Vagina (tissue), 2 donors: ENCODE measurements at places on chromosomes 7 and 10. TPM values are rescaled to one million over a fixed set of nuclear protein-coding genes. Genes with fewer than 3 reads are reported as not detected.

DNA sequence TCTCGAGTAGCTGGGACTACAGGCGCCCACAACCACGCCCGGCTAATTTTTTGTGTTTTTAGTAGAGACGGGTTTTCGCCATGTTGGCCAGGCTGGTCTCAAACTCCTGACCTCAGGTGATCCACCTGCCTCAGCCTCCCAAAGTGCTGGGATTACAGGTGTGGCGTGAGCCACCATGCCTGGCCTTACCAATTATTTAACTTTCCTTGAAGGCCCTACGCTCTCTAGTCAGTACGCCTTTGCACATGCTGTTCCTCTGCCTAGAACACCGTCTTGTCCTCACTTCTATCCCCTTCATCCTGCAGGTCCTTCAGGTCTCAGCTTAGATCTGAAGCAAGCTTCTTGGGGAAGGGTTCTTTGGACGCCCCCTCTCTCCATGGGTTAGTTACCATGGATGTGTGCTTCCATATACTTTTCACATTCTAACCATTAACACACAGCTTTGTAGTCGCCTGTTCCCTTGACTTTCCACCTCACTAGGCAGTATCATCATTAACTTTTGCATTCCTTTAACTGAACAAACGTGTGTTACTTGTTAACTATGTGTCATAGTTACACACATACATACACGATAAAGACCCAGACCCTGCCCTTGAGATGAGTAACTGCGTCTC, 592 bp upstream of the ATP6V1F start:
- peak overlapping the region; percentile 95 for H3K4me3 ChIP-seq
- no peak for DNase-seq
- no peaks in the 10 kb centered on the region for H3K27me3 ChIP-seq
- peaks cover 66% of the 10 kb centered on the region for H3K4me1 ChIP-seq
- H3K27ac ChIP-seq: peak overlapping the region; percentile 31

DNA sequence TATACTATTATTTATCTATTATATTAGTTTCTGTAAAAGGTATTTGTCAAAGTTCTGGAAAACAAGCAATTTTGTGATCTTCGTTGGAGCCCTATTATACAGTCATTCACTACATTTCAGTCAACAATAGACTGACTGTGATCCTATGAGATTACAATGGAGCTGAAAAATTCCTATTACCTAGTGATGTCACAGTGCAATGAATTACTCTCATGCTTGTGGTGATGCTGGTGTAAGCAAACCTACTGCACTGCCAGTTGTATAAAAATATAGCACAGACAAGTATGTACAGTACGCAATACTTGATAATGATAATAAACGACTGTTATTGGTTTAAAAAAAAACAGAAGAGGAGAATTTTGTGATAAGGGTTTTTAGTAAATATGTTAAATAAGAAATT, 21.4 kb downstream of the OR6V1 start:
- H3K4me1 ChIP-seq: no peaks in the 10 kb centered on the region
- H3K27ac ChIP-seq: no peak overlapping the region
- no peak overlapping the region for H3K4me3 ChIP-seq
- no peaks in the 10 kb centered on the region for H3K36me3 ChIP-seq

GRCh38 chr7:45389073-45389872, 184.9 kb upstream of the ADCY1 start:
- H3K27ac ChIP-seq: no peak overlapping the region
- H3K27me3 ChIP-seq: no peaks in the 10 kb centered on the region
- H3K36me3 ChIP-seq: no peaks in the 10 kb centered on the region
- DNase-seq: no peak
- no peaks in the 10 kb centered on the region for H3K4me1 ChIP-seq
- H3K4me3 ChIP-seq: no peak overlapping the region

- H3K4me1 ChIP-seq: peaks cover 17% of the 10 kb centered on the region
- no peak for DNase-seq
- peak within 1 kb of the TSS; percentile 99 for H3K27ac ChIP-seq
- H3K36me3 ChIP-seq: no peaks in the 10 kb centered on the region
- peak within 1 kb of the TSS; percentile 85 for H3K4me3 ChIP-seq
Observed at GRCh38 chr10:91409869-91410637, at the start of gene HECTD2. Gene HECTD2, plus strand, starts transcription at chr10:91410344. Its CDS starts 95 bp downstream, at chr10:91410439.

GRCh38 chr10:29522061-29522855, 112.5 kb downstream of the SVIL start:
- no peaks in the 10 kb centered on the region for H3K27me3 ChIP-seq
- peaks cover 69% of the 10 kb centered on the region for H3K36me3 ChIP-seq
- no peak for DNase-seq
- peak overlapping the region; percentile 4 for H3K4me3 ChIP-seq
- H3K4me1 ChIP-seq: peaks cover 12% of the 10 kb centered on the region

- DNase-seq: no peak
- H3K27me3 ChIP-seq: no peaks in the 10 kb centered on the region
Observed at GRCh38 chr10:29619241-29619669, 15.5 kb downstream of the SVIL start.

- H3K27ac ChIP-seq: no peak overlapping the region
- no peaks in the 10 kb centered on the region for H3K4me1 ChIP-seq
- no peaks in the 10 kb centered on the region for H3K36me3 ChIP-seq
- H3K4me3 ChIP-seq: no peak overlapping the region
- DNase-seq: no peak
Observed at GRCh38 chr7:147509541-147510200, 1080.9 kb upstream of the C7orf33 start.

DNA sequence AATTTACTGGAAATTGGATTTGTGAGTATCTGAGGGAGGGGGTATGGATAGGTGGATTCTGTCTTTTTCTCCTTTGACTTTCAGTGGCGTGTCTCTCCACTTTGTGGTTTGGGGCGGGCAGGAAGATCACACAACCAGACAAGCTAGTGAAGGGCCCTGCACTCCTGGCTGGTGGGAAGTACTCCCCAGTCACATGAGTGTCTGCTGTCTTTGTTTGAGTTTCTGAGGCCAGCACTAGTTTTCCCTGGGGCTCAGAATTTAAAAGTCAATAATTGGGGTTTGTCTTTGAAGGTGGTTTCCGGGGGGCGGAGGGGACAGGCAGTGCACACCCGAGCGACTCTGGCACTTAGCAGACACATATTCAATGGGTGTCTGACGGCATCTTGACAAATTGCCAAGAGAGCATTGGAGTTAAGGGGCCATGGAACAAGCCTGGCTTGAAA, 120.1 kb downstream of the WDFY4 start:
- no peak for DNase-seq
- H3K27ac ChIP-seq: no peak overlapping the region
- H3K4me1 ChIP-seq: no peaks in the 10 kb centered on the region
- H3K27me3 ChIP-seq: no peaks in the 10 kb centered on the region
- H3K4me3 ChIP-seq: no peak overlapping the region

DNA sequence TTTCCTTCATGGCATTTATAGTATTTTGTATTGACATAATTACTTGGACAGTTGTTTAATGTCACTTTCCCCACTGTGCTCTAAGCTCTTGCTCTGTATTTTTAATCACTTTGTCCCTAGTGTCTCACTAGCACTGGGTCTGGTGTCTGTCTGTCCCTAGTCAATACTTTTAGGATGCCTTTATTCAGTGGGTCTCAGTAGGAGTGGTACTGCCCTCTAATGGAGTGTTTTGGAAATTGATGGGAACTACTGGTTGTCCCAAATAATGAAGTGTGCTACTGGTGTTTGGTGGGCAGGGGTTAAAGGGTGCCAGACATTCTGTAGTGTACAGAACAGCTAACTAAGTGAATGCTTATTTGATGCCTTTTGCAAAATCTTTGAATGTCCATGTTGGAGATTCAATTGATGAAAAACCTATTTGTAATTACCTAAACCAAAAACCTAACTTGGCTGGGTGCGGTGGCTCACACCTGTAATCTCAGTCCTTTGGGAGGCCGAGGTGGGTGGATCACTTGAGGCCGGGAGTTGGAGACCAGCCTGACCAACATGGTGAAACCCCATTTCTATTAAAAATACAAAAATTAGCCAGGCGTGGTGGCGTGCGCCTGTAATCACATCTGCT, 33.3 kb downstream of the CDK14 start:
- DNase-seq: no peak
- H3K4me3 ChIP-seq: no peak overlapping the region
- no peak overlapping the region for H3K27ac ChIP-seq
- peaks cover 10% of the 10 kb centered on the region for H3K4me1 ChIP-seq

- peak within 1 kb of the TSS; percentile 49 for H3K4me3 ChIP-seq
- no peak for DNase-seq
- no peaks in the 10 kb centered on the region for H3K27me3 ChIP-seq
Observed at GRCh38 chr10:23344241-23344841, at the start of gene C10orf67. Gene C10orf67, minus strand, starts transcription at chr10:23344797. Its CDS starts 23 bp downstream, at chr10:23344774.

Gene CHCHD2
- 306 TPM for total RNA-seq

Gene HEPACAM2
- total RNA-seq: not detected

Gene AGR2
- not detected for total RNA-seq

Gene ANKRD1
- total RNA-seq: not detected

Gene AHR
- 122 TPM for total RNA-seq
